ENCODE measurements at places on chromosomes 16 and 17. TPM values are rescaled to one million over a fixed set of nuclear protein-coding genes. Genes with fewer than 3 reads are reported as not detected.

Gene P2RX5
- 0.97 TPM for polyA plus RNA-seq

Gene FGF11
- 1.9 TPM for polyA plus RNA-seq

Gene RAPGEFL1
- 5.9 TPM for polyA plus RNA-seq

Gene KCNAB3
- polyA plus RNA-seq = 4.4 TPM

Gene BCL6B
- 0.02 TPM for polyA plus RNA-seq

Gene ITGAD
- polyA plus RNA-seq = not detected

Gene PIGW
- 11.2 TPM for polyA plus RNA-seq

Gene MYCBPAP
- 2.4 TPM for polyA plus RNA-seq

Gene ABCA9
- polyA plus RNA-seq = 0.15 TPM

Gene PRAC2
- not detected for polyA plus RNA-seq

Gene NOG
- 3.2 TPM for polyA plus RNA-seq

Gene EXOC3L1
- polyA plus RNA-seq = 0.83 TPM
